ENCODE measurements at places on chromosomes 1 and 21. TPM values are rescaled to one million over a fixed set of nuclear protein-coding genes. Genes with fewer than 3 reads are reported as not detected.

DNA sequence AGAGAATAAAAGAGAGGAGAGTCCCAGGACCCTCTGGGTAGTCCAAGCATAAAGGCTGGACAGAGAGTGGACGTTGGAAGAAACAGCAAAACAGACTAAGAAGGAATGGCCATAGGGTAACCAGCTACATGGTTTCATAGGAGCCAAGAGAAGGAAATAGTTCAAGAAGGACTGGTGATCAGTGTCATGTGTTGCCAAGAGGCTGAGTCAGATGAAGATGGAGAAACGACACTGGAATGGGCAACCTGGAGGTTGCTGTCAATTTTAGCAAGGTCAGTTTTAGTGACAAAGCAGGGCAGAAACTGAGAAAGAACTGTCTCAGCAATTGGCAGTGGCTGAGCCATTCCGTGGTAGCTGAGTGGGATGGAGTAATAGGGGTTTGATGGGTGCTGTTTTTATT is 41.4 kb downstream of the HMGB4 start:
- peaks cover 19% of the 10 kb centered on the region for H3K27me3 ChIP-seq
- no peak overlapping the region for H3K4me3 ChIP-seq
- no peak overlapping the region for H3K27ac ChIP-seq
- H3K36me3 ChIP-seq: no peaks in the 10 kb centered on the region
- DNase-seq: no peak
- H3K4me1 ChIP-seq: no peaks in the 10 kb centered on the region

DNA sequence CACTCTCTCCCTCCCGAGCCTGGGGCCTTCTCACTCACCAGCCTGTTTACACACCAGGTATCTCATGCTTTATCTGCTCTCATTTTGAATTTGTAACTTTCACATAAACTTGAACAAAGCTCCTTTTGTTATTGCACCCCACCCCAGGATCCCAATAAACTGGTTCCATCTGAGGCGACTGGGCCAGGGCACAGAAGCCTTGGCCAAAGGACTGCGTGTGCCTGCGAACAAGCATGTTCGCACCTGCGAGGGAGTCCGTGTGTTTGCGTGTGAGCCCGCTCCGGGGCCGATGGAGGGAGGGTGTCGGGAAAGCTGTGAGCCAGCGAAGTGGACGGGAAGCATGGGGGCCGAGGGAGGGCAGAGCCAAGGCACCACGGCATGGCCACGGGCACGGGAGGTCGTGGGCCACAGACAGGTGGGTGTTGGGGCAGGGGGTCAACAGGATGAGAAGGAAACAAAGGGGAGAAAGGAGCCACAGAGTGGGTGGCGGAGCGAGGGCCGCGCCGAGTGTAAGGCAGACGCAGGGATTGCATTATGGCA is 98.8 kb downstream of the CASZ1 start:
- H3K27ac ChIP-seq: no peak overlapping the region
- peaks cover 19% of the 10 kb centered on the region for H3K27me3 ChIP-seq
- peaks cover 37% of the 10 kb centered on the region for H3K4me1 ChIP-seq
- no peak for DNase-seq
- peak overlapping the region; percentile 39 for H3K4me3 ChIP-seq

DNA sequence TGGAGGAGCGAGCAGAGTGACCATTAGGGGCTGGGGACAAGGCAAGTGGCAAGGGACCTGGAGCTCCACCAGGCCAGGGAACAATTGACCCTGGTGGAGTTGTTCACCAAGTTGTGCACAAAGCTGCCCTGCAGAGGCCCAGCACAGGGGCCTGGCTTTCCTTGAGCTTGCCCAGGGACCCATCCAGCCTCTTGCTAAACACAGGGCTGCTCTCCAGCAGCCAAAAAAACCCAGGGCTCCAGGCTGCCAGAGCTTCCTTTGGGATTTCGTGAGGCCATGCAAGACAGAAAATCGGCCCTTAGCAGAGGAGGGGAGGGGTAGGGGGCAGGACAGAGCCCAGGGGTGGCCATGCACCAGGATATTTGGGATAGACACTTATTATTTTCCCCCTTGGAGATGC is 32.6 kb downstream of the LRP8 start:
- no peaks in the 10 kb centered on the region for H3K27me3 ChIP-seq
- peaks cover 26% of the 10 kb centered on the region for H3K4me1 ChIP-seq
- H3K4me3 ChIP-seq: no peak overlapping the region
- DNase-seq: no peak
- peaks cover 3% of the 10 kb centered on the region for H3K36me3 ChIP-seq

KCTD3 gene
- total RNA-seq: 4.7 TPM

GRCh38 chr1:160569806-160570205 is 9.5 kb downstream of the CD84 start:
- no peaks in the 10 kb centered on the region for H3K27me3 ChIP-seq
- DNase-seq: no peak
- peak overlapping the region; percentile 97 for H3K27ac ChIP-seq
- H3K4me1 ChIP-seq: peaks cover 98% of the 10 kb centered on the region

ITPKB gene
- 50.7 TPM for total RNA-seq

GRCh38 chr1:92968138-92969032 is 7.1 kb upstream of the DIPK1A start:
- H3K36me3 ChIP-seq: no peaks in the 10 kb centered on the region
- H3K4me1 ChIP-seq: peaks cover 44% of the 10 kb centered on the region
- no peak overlapping the region for H3K4me3 ChIP-seq
- DNase-seq: peak; percentile 42

- no peak for DNase-seq
- peaks cover 36% of the 10 kb centered on the region for H3K4me1 ChIP-seq
- no peaks in the 10 kb centered on the region for H3K27me3 ChIP-seq
- no peak overlapping the region for H3K27ac ChIP-seq
Measured at GRCh38 chr1:19071674-19072281, 115.3 kb upstream of the IFFO2 start.

Data from activated T-cell treated with anti-CD3 and anti-CD28 coated beads, Interleukin-2, amount 50 U/mL, for 72 hours (primary cell).